Astrocyte of the cerebellum (primary cell): ENCODE measurements at places on chromosomes 2 and 18.
A peak's percentile ranks its signal among the peaks of the same experiment; 100 is the strongest.

DNA sequence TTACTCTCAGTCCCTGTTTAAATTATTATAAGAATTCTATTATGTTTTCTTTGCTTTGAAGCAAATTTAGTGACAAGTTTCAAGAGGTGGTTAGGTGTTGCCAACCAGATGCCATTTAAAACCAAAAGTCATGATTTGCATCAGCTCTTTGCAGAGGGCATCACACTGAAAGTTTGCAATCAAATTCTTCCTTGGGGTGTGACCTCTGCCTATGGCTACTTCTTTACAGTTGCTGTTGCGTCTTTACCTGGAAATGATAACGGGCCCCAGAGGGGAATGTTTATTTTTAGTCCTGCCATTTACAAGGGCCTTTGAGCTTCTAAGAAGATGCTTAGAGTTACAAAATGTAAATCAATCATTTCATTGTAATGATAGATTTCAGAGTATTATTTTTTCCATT lies 561.0 kb downstream of the ARHGAP15 start:
- no peak for DNase-seq

DNA sequence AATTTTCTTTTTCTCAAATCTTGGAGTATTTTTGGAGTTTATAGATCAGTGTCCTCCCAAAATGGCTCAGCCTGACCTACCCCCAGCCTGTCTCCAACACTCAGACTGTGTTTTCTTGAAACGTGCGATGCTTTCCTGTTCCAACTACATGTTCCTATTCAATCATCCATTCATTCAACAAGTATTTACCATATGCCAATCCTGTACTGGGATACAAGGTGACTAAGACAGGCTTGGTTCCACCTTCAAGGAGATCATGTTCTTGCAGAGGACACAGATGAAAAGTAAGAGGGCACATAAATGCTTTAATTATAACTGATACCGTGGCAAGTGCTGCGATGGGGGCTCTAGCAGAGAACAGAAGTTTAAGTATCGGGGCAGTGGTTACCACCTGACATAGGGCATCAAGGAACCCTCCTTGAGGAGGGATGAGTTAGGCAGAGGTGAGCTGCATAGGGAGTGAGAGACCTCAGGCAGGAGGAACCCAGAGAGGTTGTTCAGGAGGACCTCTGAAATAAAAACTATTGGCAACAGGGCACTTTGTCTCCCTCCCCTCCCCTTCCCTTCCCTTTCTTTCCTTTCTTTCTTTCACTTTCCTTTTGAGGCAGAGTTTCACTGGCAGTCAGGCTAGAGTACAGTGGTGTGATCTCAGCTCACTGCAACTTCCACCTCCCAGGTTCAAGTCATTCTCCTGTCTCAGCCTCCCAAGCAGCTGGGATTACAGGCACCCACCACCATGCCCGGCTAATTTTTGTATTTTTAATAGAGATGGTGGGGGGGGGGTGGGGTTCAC lies 469.0 kb downstream of the EPHA4 start:
- no peak for DNase-seq

- DNase-seq, result no peak
Measured at GRCh38 chr2:177287814-177288213, 23.3 kb upstream of the NFE2L2 start.

DNA sequence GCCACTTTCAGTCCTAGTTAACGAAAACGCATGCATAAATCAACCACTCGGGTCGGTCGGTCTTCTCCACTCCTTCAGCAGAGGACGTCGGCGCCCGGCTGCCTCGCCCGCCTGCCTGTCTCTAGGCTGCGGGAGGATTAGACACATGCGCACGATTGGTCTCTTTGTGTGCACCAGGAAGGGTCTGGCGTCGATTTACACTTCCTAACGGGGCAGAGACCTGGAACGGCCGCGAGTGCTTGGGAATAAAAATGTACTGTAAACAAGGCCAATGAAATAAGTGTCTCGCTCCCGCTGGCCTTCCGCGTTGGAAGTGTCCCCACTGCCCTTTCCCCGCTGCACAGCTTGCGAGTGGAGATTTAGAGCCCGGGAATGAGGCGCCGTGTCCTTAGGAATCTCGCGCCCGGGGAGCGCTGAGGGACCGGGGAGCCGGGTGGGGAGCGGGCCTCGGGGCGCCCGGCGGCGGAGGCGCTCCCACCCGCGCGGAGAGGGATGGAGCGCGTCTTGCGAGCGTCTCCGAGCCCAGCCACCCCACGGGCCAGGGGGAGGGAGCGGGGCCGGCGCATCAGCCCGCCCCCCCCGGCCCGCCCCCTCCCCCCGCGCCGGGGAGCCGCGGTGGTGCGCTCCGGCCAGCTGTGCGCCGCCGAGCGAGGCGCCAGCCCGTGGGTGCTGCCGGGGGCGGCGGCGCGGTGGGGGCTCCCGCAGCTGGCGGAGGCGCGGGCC lies at the start of gene DOK6:
Gene DOK6 (plus strand): TSS at position 636 of the 723 bp plus-strand sequence.
- DNase-seq, result peak; percentile 70

GRCh38 chr18:8480506-8481328 lies 128.5 kb upstream of the RAB12 start:
- DNase-seq, result peak; percentile 70

DNA sequence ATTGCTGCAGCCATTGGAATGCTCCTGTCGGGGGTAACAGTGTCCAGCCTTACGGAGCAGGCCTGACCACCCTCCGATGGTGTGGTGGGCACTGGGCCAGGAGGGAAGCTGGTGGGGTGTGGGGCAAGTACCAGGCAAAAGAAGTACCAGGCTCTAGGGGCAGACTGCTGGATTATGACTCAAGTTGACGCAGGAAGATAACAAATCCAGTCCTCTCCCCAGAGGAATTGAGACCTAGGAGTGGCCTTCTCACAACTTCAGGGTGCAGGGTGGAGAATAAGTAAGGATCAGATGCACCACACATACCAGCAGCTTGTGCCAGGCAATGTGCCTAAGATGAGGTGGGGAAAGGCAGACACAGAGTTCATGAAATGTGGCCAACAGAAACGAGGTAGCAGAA lies 37.9 kb downstream of the SEMA4F start:
- DNase-seq, result no peak

DNA sequence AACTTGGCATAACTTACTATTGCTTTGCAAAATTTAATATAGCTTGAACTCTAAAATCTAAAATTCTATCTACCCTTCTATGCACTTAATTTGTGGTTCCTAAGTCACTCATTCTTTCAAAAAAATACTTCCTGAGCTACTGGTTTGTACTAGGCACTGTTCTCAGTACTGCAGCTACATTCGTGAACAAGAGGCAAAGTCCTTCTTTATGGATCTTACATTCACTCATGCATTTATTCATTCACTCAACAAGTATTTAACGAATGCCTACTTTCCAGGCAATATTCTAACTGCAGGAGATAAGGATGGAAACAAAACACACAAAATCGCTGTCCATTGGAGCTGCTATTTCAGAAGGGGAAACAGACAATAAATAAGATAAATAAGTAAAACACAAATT lies 104.8 kb downstream of the NBAS start:
- DNase-seq, result no peak

- no peak for DNase-seq
Measured at GRCh38 chr2:50111067-50111466, 920.9 kb downstream of the NRXN1 start.

- no peak for DNase-seq
Measured at GRCh38 chr18:10285283-10285640, 169.2 kb upstream of the APCDD1 start.

DNA sequence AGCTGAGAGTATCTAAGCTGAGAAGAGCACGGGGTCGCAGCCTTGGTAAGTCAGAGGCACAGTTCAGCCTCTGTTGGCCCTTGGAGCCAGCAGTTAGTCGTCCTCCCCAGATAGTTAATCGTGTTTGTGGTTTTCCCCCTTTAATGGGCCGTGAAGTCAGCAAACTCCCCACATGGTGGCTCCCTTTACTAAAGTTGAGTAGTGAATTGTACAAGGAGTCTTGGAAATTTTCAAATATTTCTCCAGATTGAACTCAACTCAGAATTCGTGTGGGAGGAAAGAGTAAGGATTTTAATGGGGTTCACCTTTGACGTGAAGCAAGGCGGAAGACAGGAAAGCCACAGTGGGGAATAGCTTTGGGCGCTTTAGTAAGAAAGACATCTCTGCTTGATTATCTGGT lies 2.4 kb upstream of the ADCYAP1 start:
- peak; percentile 34 for DNase-seq

DNA sequence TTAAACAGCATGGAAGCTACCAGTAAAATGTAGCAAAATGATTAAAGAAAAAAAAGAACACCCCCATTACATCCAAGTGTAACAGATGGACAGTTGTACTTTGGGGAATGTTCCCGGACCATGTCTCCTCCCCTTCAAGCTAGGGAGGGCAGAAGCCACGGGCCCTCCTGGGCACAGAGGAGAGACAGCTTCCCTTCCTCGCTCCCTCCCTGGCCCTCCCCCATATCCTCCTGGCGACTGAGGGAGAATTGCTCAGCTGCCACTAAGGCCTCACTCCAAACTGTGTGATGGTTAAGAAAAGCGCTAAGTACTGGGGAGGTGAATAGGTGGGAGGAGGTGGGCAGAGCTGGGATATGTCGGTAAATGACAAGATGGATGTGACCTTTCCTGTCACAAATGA lies 358.0 kb downstream of the HRH4 start:
- no peak for DNase-seq

- no peak for DNase-seq
Measured at GRCh38 chr2:20080839-20081415, 29.5 kb upstream of the LAPTM4A start.

DNA sequence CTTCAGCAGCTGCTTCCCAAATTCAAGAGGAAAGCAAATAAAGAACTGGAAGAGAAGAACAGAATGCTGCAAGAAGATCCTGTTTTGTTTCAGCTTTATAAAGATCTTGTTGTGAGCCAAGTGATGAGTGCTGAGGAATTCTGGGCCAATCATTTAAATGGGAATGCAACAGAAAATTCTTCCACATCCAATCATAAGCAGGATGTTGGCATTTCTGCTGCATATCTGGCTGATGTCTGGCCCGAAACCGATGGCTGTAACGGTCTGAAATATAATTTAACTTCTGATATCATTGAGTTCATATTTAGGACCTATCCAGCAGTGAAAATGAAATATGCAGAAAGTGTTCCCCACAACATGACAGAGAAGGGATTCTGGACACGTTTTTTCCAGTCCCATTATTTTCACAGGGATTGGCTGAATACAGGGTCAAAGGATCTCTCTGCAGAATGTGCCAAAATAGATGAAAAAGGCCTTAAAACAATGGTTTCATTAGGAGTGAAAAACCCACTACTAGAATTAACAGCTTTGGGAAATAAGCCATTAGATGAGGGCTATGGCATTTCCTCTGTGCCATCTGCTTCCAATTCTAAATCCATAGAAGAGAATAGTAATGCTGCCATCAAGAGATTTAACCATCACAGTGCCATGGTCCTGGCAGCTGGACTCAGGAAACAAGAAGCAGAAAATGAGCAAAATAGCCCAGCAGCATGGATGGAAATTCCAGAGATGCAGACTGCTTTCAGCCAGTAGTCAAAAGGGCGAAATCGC lies 175.6 kb downstream of the MC4R start:
- DNase-seq, result no peak

- DNase-seq, result no peak
Measured at GRCh38 chr2:234125451-234126145, 75.1 kb downstream of the SPP2 start.

DNA sequence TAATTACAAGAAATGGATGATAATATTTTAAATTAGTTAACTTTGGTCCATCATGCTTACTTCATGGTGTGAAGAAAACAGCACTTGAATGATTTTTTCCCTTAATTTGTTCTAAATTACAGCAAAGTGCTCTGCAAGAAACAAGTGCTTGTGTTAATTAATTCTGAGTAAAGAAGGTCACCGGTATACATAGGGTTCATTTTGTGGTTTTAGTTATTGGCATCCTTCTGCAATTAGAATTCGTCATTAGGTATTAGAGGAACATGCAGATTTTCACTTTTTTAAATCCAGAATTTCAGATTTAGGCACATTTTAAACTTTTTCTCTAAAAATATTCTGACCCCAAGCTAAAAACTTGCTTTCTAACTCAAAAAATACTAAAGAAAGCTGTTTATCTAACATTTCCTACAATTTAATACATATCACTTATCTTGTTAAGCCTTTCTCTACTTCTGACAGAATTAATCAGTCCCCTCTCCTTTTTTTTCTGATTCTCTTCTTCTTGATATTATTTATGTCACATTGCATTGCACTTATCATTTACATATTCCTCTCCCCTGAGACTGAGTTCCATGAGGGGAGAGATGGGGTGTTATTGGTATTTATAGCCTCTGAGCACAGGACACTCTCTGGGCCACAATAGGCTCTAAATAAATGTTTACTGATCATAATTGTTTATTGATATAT lies 129.2 kb downstream of the PLA2R1 start:
- no peak for DNase-seq

DNA sequence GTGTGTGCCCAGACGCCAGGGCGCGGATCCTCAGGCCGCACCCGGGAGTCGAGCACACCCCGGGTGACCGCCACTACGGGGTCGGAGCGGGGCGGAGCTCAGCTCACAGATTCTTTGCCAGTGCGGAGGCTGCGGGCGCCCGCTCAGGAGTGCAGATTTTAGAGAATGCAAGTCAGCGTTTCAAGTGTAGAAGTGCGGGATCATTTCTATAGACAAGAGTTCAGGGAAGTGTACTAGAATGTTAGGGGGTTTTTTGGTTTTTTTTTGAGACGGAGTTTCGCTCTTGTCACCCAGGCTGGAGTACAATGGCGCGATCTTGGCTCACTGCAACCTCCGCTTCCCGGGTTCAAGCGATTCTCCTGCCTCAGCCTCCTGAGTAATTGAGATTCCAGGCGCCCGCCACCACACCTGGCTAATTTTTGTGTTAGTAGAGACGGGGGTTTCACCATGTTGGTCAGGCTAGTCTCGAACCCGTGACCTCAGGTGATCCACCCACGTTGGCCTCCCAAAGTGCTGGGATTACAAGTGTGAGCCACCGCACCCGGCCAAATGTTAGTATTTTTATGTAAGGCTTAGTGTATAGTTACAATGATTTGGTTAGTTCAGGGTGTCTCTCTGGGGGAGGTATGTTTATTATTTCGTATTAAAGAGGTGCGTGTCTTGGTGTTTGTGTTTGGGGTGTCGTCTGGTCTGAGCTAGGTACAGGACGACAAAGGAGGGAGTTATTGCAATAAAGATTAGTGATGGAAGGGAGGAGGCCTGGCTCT lies 619 bp upstream of the FAM168B start:
- no peak for DNase-seq

DNA sequence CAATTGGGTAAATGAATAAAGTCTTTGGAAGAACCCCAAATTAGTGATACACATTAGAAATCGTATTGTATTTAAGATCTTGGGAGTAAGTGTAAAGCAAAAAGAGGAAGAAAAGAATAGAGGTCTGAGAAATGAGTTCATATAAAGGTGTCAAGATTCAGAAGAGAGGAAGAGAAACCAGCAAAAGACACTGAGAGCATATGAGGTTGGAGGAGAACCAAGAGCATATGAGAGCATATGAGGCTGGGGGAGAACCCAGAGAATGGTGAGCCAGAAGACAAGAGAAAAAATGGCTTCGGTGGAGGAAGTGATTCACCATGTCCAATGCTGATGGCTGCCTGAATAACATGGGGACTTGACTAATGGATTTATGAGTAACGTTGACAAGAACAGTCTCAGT lies 620.1 kb upstream of the GCFC2 start:
- DNase-seq, result no peak
